ENCODE measurements at places on chromosomes 5 and 9. TPM values are rescaled to one million over a fixed set of nuclear protein-coding genes. Genes with fewer than 3 reads are reported as not detected.

NREP gene
- 55.0 TPM for total RNA-seq

TRIM36 gene
- 0.29 TPM for total RNA-seq

ARRDC1 gene
- total RNA-seq = 17.2 TPM

ANKRD55 gene
- not detected for total RNA-seq

GPR150 gene
- 0.66 TPM for total RNA-seq

RAB3C gene
- not detected for total RNA-seq

FCN2 gene
- not detected for total RNA-seq

ANKRD31 gene
- under 0.01 TPM for total RNA-seq

TUSC1 gene
- total RNA-seq = 7.4 TPM

TMEM215 gene
- total RNA-seq = not detected

SH3RF2 gene
- total RNA-seq = 1.0 TPM

TEK gene
- total RNA-seq = 6.4 TPM

RFX3 gene
- total RNA-seq = 5.1 TPM

STXBP1 gene
- total RNA-seq = 41.8 TPM

SLC36A3 gene
- not detected for total RNA-seq

LVRN gene
- total RNA-seq = 0.44 TPM

SGCD gene
- total RNA-seq = 22.0 TPM

MCIDAS gene
- not detected for total RNA-seq

BTNL8 gene
- not detected for total RNA-seq

IFNA2 gene
- total RNA-seq = not detected

HNRNPH1 gene
- total RNA-seq = 686 TPM

TAF1L gene
- under 0.01 TPM for total RNA-seq

TAF11L5 gene
- total RNA-seq = not detected

CNTFR gene
- 0.44 TPM for total RNA-seq

SLCO6A1 gene
- not detected for total RNA-seq

GLIPR2 gene
- total RNA-seq = 62.5 TPM

SPINK1 gene
- total RNA-seq = not detected

RNF38 gene
- total RNA-seq = 7.4 TPM

LCN2 gene
- not detected for total RNA-seq

FOXD4 gene
- 0.17 TPM for total RNA-seq

PCAT7 gene
- not detected for total RNA-seq

PIGO gene
- total RNA-seq = 13.6 TPM

UBAP1 gene
- 39.0 TPM for total RNA-seq

IL4 gene
- total RNA-seq = not detected

EPB41L4A gene
- total RNA-seq = 0.29 TPM

CDC14B gene
- 44.9 TPM for total RNA-seq

FAM153A gene
- total RNA-seq = 0.66 TPM

PCDHGA9 gene
- total RNA-seq = 8.0 TPM

RETREG1 gene
- 1.0 TPM for total RNA-seq

GPR151 gene
- not detected for total RNA-seq

LCN1 gene
- total RNA-seq = not detected

ITGA1 gene
- 4.1 TPM for total RNA-seq

PAEP gene
- not detected for total RNA-seq

SNCAIP gene
- total RNA-seq = 0.66 TPM

ASTN2 gene
- 8.9 TPM for total RNA-seq

KCNN2 gene
- total RNA-seq = 0.44 TPM

SLC38A9 gene
- total RNA-seq = 34.6 TPM

C5 gene
- 5.1 TPM for total RNA-seq

PCDHB3 gene
- 0.29 TPM for total RNA-seq

PCDHGB4 gene
- total RNA-seq = 21.5 TPM
